ENCODE measurements at places on chromosomes 4 and X.

DNA sequence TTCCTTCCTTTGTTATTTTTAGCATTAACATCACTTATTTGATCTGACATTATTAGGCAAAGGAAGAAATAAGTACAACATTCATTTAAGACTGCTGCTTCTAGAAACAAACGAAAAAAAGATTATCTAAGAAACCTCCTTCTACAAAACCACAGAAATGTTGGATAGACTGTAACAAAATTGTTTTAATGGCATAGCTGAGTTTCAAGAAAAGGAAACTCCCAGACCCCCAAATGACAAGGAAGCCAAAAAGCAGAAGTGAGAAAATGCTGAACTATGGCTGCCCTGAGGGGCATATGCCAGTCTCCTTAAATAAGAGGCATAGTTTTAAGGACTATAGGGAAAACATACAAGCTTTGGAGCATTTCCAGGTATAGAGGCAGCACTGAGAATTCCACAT is 1431.6 kb upstream of the TENM3 start:
- DNase-seq, result no peak

DNA sequence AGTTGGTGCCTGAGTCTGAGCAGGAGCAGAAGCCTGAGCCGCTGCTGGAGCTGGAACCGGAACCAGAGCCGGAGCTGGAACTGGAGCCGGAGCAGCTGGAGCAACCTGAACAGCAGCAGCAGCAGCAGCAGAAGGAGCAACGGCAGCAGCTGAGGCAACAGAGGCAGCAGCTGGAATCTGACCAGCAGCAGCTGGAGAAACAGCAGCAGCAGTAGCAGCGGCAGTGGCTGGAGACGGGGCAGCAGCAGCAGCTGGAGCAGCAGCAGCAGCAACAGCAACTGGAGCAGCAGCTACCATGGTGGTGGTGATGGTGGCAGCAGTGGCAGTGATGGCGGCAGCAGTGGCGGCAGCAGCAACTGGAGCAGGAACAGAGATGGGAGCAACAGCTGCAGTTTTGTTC is 61.5 kb downstream of the AMOT start:
- DNase-seq, result no peak

- DNase-seq, result no peak
These were observed 582.7 kb upstream of the AADAT start for GRCh38 chr4:170672381-170672965.

GRCh38 chrX:37824491-37825214 is 22.7 kb downstream of the DYNLT3 start:
- no peak for DNase-seq

- DNase-seq, result peak; percentile 73
These were observed 14.0 kb downstream of the SORCS2 start for GRCh38 chr4:7206385-7206784.

DNA sequence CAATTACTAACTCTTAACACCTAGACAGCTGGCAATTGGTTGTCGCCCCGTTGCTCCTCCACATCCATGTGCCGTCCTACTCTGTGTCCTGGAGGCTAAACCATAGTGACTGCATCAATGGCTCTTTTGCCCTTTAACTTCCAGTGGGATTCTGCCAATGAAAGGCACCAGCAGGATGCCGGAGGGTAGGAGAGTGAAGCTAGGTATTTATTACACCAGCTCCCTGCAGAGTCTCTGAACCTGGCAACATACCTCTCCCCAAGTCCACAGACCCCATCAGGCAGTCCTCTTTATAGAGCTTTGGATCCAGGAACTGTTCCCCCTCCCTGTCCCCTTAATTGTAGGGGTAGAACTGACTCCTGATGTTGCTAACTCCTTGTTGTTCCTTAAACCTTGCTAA is 426.8 kb downstream of the HNRNPD start:
- DNase-seq, result no peak

GRCh38 chr4:111649308-111649707 is 495.9 kb upstream of the FAM241A start:
- DNase-seq, result no peak

DNA sequence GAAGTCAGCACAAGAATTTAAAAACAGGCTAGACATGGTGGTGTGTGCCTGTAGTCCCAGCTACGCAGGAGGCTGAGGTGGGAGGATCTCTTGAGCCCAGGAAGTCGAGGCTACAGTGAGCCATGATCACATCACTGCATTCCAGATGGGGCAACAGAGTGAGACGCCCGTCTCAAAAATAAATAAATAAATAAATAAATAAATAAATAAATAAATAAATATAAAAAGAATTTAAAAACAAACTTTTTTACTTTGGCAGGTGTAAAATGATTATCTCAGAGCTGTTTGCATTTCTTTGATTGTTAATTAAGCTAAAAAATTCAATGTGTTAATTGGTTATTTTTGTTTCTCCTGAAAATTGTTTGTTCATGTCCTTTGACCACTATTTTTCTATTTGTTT is 97.5 kb upstream of the RPS6KA3 start:
- DNase-seq, result no peak

GRCh38 chr4:66906314-66906713 is 639.0 kb downstream of the CENPC start:
- DNase-seq, result no peak

GRCh38 chr4:178296669-178297068 is 854.4 kb upstream of the AGA start:
- no peak for DNase-seq

DNA sequence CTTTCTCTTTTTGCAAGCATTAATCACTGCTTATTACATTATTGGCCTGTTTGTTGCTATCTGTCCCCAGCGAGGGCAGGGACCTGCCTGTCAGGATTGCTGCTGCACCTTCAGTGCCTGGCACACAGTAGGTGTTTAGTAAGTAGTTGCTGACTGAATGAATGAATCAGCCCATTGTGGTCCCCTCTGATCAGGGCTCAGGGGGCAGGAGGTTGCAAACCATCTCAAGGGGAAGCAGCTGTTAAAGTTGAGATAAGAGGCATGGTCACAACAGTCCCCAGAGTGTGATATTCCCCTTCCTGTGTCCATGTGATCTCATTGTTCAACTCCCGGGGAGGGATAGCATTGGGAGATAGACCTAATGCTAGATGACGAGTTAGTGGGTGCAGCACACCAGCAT is 85.4 kb downstream of the WFS1 start:
- no peak for DNase-seq

GRCh38 chr4:109574443-109574850 is 14.4 kb downstream of the MCUB start:
- no peak for DNase-seq

GRCh38 chr4:40403081-40403480 is 67.9 kb downstream of the CHRNA9 start:
- no peak for DNase-seq

- DNase-seq, result no peak
These were observed 143.1 kb downstream of the PALLD start for GRCh38 chr4:168639914-168640313.

GRCh38 chr4:54908763-54909162 is 216.6 kb downstream of the KDR start:
- DNase-seq, result no peak

GRCh38 chrX:36198575-36198974 is 279.0 kb downstream of the CFAP47 start:
- DNase-seq, result no peak

DNA sequence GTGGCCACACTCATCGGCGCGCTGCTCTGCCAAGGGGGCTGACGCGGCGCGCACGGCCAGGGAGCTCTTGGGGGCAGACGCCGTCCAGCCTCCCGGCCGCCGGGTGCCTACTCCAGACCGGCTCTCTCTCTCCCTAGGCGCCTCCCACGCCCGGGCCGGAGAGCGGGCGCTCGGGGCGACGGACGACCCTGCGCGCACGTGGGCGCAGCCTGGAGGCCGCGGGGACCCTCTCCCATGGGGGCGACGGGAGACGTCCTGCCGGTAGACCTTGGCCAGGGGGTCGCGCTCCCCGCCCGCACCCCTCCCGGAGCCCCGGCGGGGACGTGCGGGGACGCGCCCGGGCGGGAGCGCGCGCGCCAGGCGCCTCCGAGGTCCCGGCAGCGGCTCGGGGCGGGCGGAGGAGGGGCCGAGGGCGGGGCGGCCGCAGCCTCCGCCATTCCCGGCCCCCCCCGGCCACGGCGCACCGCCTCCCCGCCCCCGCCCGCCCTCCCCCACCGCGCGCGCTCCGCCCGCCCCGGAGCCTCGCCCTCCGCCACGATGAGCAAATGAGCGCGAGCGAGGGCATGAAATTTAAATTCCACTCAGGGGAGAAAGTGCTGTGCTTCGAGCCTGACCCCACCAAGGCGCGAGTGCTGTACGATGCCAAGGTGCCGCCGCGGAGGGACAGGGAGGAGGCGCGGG is at the start of gene MSL3:
Gene MSL3, plus strand, starts transcription at position 519 of the 681 bp plus-strand sequence. Its CDS starts 27 bp downstream, at position 546.
- DNase-seq, result peak; percentile 88

DNA sequence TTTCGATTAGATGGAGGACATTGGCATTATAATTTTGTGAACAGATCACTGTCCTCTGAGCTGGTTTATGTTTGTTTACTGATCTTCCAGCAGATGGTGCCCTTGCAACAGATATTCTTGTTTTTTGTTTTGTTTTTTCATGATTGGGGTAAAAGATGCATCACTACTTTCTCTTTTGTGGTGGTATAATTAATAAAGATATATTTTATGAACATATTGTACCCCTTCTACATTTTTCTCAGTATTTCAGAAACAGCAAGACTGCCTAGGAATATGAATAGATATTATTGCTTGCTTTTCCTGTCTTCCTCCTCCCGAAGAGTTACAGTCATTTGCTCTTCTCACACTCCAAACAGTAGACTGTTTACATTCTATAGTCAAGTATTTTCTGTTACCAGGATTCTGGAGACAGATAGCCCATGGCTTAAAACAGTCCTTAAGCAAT is 905.2 kb downstream of the TRAM1L1 start:
- DNase-seq, result peak; percentile 5

DNA sequence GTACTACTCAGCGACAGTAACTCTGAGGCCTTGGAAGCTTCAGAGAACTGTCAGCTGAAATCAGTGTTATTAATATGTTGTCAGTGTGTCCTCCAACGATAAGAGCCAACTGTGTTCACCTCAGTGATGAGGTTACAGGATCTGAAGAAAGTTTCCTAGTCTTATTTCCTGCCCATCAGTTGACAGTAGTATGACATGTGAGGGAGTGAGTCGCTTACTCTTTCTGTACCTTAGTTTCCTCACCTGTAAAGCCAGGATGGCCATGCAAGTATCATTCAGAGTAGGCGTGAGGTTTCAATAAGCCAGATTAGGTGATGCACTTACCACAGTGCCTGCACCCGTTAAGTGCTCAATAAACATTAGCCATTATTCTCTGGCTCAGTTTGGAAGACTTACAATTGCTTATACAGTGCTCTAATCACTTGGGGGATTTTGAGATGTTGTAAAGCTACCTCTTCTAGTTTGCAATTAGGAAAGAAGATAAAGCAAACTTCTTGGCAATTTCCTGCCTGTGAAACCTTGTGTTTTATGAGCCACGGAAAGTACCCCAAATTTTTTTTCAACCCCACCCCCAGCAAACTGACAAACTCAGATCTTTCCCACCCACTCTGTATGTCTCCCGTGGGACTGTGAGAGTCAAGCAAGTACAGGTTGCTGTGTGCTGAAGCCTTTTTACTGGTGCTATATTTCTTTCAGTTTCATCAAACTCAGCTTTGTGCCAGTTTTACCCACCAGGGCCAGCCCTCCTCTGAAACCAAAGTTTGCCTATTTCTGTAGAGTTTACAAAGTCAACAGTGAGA is 62.2 kb downstream of the ANXA3 start:
- no peak for DNase-seq

GRCh38 chrX:24918715-24919114 is 97.0 kb downstream of the ARX start:
- DNase-seq, result no peak

DNA sequence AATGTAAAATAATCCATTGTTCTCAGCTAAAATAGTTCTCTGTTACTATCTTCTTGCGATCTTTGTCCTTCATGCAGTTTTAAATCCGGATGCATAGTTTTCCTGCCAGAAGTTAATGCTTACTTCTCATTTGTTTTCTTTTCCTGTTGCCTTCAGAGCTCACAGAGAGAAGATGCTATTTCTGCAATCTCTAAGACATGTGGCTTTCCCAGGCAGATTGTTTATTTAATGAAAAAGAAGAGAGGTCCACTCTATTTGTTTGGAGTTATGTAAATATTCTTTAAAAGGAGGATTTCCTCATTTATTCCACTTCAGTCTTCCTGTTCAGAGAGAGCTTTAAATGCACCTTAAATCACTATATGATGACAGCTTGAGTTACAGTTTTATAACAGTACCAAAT is 39.3 kb upstream of the HPGD start:
- no peak for DNase-seq

DNA sequence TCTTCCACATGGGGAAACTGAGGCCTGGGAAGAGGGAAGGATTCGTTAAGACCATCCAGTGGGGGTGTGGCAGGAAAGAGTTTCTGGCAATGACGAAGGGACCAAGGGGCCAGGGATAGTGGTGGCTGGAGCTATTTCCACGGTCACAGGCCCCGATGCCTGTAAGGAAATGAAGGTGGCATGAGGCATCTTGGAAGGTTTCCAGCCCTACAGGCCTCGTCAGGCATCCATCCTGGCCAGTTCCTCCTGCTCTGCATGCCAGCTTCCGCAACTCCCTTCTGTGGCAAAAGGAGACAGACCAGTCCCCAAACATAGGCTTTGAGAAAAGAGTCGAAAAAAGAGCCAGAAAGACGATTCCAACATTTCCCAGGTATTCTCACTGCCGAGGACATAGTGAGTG is 9.2 kb upstream of the C4orf50 start:
- DNase-seq, result no peak

- no peak for DNase-seq
These were observed 115.5 kb upstream of the WDR1 start for GRCh38 chr4:10232114-10232513.

DNA sequence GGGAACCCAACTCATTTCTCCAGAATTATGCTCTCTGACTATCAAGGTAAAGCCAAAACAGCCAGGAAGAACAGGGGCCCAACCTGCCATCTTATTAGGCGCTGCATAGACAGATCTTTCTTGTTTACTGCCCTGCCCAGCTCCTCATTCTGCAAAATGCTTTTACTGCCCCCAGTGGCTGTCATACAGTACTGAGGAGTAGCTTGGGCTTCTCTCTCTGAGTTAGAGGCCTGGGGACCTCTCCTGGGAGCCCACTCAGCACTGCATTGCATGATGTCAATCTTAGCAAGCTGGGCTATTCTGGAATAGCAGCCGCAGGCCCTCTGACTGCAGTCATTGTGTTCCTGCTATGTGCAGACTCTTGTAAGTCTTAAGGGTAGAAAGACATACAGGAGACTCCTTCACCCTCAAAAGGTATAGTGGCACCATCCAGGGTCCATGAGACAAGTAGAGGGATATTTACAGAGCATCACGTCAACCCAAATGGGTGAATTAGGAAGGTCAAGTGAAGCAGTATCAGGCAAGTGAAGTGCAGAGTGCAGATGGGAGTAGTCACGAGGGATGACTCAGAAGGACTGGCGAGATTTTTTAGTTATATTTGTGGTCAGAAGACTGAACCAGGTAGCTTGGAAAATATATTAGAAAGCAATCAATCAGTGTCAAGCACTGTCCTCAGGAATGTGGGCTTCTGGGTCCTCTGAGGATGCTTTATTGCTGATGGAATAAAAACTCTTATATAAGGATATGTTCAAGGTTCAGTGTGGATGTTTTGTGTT is 294.1 kb upstream of the SFRP2 start:
- peak; percentile 12 for DNase-seq

- DNase-seq, result no peak
These were observed 70.1 kb downstream of the BMP2K start for GRCh38 chr4:78846258-78846657.

- no peak for DNase-seq
These were observed 425.1 kb downstream of the GPM6A start for GRCh38 chr4:175386776-175387507.

GRCh38 chr4:175946472-175947116 is 119.0 kb upstream of the WDR17 start:
- no peak for DNase-seq

All from AG20443 (cell line).